ENCODE measurements at places on chromosomes 4 and X.

- DNase-seq = no peak
Observed at GRCh38 chr4:116561768-116562167, 523.6 kb downstream of the TRAM1L1 start.

DNA sequence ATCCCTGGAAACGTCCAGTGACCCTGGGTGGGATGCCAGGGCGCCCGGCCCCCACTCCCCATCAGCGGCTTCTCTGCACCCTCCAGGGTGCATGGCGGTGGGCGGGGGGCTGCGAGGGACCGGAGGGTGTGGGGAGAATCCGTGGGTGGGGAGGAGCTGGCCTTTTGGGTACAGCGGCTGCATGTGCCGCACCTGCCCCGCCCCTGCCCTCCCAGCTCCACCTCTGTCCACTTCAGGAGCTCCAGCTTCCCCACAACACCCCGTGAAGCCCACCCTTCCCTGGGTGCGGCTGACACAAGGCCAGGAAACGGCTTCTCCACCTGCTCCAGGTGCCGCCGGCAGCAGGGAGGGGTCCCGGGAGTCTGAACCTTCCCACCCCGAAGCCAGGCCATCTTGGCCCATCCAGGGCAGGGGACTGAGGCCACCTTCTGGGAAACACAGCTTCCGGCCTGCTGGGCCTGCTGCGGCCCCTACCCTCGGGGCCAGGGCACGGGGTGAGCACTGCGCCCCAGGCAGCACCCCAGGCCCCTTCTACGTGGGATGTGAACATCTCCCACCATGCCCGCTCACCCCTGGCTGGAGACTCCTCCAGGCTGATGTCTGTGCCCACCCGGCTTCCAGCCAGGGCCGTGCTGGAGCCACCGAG is 34.6 kb downstream of the CPLX1 start:
- DNase-seq = no peak

DNA sequence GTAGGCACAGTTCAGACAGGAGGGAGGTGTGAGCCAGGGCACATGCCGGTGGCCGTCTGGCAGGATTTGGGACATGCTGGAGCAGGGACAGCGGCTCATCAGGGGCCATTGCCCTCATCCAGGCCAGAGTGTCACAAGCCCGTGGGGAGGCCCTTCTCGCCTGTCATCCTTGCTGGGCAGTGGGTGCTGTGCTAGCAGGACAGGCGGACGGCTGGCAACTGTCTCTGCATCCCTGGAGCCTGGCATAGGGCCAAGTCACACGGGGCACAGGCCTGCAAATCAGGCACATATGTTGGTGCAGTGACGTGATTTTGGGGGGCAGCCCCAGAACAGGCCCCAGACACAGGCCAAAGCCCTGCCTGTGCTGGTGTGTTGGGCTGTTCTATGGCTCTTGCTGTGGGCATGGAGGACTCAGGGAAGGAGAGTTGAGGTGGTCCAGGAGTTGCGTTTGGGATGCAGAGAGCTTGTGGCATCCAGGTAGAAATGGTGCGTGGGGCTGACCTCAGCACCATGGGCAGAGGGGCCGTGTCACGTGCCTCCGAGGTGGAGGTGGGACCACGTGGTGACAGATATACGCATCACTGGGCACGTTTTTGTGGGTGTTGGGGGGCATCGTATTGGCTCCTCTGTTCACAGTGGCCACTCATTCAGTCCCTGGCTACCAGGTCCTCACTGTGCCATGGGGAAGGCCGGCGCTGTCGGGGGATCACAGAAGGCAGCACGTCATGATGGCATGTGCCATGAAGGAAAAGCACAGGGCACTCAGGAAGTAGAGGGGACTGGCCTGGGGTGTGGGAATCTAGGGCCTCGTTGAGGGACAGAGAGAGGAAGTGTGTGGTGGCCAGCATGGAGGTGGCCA is 14.6 kb upstream of the MSANTD1 start:
- no peak for DNase-seq

- DNase-seq = no peak
Observed at GRCh38 chrX:2799369-2799768, 29.4 kb upstream of the GYG2 start.

- no peak for DNase-seq
Observed at GRCh38 chr4:168655182-168655581, 158.3 kb downstream of the PALLD start.

DNA sequence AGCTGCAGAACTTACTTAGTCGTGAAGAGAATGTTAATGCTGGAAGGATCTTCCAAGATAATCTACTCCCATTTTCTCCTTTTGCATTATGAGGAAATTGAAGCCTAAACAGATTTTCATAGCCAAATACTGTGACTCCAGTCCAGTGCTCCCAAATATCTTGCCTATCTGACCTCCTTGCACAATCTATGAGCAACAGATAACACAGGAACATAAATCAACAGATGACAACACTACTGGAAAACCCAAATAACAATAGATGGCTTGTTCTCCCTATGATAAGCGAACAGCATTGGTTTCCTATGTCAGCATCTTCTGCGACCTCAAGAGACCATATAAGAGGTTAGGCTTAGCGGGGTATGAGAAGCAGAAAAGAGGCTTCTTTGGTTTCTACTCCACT is 88.0 kb downstream of the CORIN start:
- DNase-seq = no peak

DNA sequence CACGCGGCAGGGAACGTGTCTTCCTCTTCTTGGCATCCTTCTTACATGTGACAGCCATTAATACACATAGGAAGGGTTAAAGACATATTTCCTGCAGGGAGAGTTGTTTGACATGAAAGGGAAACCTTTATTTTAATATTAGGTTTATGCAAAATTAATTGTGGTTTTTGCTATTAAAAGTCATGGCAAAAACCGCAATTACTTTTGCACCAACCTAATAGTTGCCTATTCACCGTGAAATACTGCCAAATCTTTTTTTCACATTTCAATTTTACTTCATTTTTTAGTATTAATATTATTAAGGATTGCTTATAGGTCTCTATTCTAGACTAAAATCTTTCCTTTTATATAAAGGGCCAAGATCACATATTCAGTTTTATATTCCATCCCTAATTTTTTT is 230.4 kb upstream of the PITX2 start:
- DNase-seq = no peak

DNA sequence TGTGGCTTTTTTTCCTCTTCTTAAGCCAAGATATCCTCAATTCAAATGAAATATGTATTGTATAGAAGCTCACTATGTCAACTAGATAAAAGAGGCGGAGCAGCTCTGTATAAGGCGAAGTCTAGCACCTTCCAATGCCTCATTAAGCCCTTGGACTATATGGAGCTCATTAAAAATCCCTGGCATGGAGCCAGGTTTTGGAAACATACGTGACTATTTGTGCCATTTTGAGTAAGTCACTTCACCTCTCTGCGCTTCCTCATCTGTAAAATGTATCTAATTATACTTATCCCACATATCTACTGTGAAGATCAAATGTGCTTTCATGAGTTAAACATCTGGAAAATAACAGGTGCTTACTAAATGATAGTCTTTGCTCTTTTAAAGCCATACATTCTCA is 57.2 kb downstream of the YIPF6 start:
- no peak for DNase-seq

DNA sequence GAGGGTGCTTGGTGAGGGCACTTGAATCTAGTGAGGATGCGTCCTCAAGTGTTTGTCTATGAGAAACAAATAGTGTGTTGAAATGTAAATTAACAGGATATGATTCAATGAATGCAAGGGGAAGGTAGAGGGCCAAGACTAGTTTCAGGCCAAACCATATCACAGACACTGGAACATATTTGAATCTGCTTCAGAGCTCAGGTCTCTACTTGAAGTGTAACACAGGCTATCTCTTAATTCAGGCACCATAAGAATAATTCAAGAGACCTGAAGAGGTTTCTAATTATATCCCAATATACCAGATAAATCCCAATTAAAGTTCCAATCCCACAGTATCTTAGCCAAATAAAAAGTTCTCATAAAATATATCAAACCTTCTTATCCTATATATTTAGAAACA is 146.5 kb upstream of the INTU start:
- DNase-seq = no peak

DNA sequence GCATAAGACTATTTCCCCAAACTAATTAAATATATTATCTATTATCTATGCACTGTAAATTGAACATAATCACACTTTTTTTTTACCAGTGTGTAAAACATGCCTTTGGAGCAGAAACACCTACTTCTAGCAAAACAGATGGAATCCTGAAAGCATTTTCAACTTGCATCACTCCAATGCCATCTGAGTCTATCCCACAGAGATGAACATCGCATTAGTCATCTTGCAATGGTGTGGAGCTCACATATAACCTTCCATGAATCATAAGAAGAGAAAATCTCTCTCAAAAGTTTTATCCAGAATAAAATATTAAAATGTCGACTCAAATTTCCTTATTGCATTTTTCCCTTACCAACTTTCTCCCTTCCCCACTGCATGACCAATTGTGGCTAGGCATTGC is 406.7 kb upstream of the ACTRT1 start:
- DNase-seq = no peak

GRCh38 chrX:154490021-154490413 is 412 bp downstream of the SLC10A3 start:
- no peak for DNase-seq

DNA sequence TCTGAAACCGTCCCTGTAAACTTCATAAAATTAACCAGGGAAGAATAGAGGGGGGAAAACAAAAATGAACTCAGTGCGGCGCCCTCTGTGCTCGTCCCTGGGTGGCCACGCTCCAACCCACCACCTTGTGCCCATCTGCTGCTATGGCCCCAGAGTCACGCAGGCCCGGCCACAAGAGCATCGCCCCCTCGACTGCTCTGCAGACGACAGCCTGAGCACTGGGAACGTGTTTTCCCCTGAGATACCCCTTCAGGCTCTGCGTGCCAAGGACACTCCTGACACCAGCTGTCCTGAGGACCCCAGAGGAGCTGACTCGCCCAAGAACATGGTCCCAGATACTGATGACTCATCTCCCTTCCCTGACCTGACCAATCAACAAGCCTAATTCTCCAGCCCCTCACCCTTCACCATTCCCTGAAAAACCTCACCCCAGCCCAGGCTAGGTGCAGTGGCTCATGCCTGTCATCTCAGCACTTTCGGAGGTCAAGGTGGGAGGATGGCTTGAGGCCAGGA is 64.1 kb upstream of the GPR78 start:
- DNase-seq = no peak

- DNase-seq = no peak
Observed at GRCh38 chr4:122346036-122346435, 32.8 kb upstream of the ADAD1 start.

DNA sequence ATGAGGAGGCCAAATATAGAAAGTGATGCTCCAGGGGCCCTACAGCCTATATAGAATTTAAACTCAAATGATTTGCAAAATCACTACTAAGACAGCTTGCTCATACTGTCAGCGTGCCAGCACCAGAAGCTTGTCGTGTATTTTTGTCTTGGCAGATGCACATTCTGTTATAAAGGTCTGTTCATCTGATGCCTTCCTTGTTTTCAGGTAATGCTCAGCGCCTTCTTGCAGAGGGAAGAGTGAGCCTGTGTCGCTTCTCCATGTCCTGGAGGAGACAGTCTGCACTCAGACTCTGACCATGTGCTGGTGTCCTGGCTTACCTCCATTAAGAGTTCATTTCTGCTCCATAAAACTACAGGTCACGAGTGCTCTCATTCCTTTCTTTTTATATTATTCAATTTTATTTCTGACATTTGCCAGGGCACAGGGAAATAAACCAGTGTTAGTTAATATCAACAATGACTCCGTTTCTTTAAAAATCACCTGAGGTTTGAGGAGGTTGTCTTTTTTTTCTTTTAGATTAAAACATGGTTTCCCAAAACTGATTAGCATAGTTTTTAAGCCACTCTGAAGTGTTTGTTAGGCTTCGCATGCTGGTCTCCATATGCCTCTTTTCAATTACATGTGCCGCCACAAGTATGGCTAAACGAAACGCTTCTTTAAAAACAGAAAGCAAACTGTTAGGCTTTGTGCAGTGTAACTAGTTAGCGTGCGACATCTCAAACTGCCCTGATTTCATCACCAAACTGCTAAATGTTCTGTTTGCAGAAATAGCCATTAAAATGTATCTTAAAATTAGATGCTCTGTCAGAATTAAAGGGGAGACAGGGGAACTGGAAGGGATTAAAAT is 215.2 kb upstream of the GK2 start:
- DNase-seq = peak; percentile 47

DNA sequence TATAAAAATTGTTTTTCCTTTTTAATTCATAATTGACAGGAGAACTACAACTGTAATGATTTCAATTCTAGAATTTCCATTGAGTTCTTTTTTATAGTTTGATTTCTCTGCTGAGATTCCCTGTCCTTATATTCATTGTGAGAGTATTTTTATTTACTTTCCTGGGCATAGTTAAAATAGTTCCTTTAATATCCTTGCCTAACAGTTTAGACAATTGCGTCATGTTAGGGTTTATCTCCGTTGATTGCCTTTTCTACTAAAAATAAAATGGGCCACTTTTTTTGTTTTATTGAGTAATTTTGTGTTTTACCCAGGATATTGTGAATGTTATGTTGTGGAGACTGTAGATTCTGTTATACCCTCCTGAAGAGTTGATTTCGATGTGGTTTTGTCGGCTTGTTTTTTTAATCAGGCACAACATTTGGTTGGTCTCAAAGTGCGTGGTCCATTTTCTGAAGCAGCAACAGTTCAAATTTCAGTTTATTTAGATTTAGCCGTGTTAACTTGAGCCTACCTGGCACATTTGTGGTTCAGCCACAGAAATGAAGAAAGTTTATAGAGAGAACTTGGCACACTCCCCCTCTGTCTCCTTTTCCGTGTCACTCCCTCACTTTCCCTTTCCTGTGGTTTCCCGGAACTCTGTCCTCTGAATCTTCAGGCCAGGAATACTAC is 16.0 kb upstream of the PRRG1 start:
- no peak for DNase-seq

DNA sequence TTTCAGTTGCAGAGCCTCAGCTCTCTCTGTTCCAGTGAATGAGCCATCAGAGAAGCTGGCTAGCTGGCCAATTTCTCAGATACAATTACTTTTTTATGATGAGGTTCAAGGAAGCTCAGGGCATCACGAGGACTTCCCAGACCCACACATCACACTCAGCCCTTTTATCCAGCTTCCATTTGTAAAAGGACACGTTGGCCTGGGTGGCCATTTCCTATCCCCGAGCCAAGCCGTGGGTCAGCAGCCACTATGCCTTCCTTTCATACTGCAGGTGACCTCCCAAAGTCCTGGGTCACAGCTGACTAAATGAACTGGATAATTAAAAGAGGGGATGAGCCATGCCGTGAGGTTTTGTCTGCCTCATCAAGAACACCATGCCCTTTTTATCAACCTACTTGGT is 236.9 kb upstream of the PPARGC1A start:
- DNase-seq = no peak

DNA sequence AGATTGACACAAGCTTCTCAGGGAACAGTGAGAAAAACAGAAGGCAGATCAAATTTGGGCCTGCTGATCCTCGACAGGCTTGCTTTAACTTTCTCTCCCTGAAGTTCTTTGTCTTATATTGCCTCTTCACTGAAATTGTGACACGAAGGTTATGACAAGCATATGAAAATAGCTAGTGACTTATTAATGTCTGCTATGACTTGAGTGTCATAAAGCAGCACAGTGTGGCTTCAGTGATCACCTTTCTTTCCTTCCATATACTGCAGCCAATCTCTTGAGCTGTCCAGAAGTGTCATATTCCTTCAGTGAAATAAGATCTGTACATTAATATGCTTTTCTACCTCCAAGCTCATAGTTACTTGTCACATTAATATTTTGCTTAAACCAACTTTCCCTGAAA is 870.2 kb downstream of the C4orf33 start:
- no peak for DNase-seq

- no peak for DNase-seq
Observed at GRCh38 chr4:147638942-147639341, 21.7 kb downstream of the TMEM184C start.

GRCh38 chr4:169407217-169407845 is 136.6 kb upstream of the SH3RF1 start:
- DNase-seq = no peak

- DNase-seq = no peak
Observed at GRCh38 chr4:141348125-141348524, 127.4 kb downstream of the ZNF330 start.

All from ureter (tissue), 1 donor.